ENCODE measurements at places on chromosomes 11 and 22.

GRCh38 chr11:31810779-31811647 is at the start of gene PAX6:
PAX6 (minus strand) TSS chr11:31811322; CDS start chr11:31806411, 4,911 bp downstream.
- DNase-seq: no peak

DNA sequence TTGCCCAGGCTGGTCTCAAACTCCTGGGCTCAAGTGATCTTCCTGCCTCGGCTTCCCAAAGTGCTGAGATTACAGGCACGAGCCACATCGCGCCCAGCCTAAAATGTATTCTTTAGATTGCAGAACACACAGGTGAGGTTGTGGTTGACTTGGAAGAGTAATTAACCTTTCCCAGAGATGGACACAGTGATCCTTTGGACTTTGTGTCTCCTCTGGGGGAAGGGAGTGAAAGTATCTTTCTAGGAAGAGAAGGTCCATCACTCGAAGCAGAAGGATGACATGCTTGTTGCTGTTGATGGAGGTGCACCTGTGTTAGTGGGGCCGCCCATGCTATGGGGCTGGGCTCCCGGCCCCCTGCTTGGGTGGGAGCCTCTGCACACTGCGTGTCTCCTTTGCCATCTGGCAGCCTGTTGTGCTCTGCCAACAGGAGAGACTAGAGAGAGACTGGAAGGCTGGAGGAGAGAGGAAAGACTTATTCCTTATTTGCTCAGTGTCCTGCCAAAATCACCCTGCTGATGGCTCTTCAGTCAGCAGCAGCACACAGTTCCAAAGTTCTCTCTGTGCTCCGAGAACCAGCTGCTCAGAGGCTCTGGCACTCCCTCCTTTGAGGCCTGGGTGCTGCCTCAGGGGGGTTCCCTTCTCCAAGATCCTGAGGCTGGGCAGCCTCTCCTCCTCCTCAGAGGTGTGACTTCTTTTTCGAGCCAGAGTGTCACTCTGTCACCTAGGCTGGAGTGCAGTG is 33.1 kb upstream of the CYB5R3 start:
- DNase-seq: no peak

GRCh38 chr22:20128902-20129746 is 2.5 kb upstream of the ZDHHC8 start:
- DNase-seq: no peak

- no peak for DNase-seq
Observed at GRCh38 chr11:1038921-1039320, 2.4 kb upstream of the MUC6 start.

DNA sequence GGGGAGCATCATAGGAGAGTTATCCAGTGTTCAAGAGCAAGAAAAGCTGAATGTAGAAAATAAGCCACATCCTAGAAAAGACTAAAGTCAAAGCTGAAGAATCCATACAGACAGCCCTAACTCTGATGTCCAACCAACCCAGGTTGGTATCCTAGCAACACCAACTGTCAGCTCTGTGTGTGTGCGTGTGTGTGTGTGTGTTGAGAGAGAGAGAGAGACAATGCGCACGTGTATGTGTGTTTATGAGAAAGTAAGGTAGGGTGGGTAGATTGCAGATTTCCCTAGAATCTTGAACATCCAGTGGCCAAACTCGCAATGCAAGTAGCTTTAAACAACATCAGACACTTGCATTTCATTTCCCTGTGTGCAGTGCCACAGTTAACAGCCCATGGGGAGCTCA is 274.9 kb downstream of the FAM181B start:
- no peak for DNase-seq

- no peak for DNase-seq
Observed at GRCh38 chr22:20090730-20091240, 10.7 kb downstream of the DGCR8 start.
